ENCODE measurements at places on chromosomes 2 and 18.

GRCh38 chr18:10936176-10937053 is 213.0 kb downstream of the PIEZO2 start:
- no peak for DNase-seq

- DNase-seq: no peak
These were observed 5.8 kb upstream of the KCMF1 start for GRCh38 chr2:84965192-84965516.

DNA sequence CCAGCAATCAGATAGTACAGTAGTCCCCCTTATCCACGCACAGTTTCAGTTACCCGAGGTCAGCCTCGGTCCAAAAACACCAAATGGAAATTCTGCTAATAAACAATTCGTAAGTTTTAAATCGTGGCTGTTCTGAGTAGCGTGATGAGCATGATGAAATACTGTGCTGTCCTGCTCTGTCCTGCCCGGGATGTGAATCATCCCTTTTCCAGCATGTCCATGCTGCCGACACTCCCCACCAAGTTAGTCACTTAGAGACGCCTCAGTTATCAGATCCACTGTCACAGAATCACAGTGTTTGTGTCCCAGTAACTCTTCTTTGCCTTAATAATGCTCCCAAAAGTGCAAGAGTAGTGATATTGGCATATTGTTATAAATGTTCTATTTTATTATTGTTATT is 62.1 kb downstream of the MEX3C start:
- DNase-seq: no peak

- DNase-seq: no peak
These were observed 32.5 kb downstream of the CPO start for GRCh38 chr2:206971805-206972204.

GRCh38 chr2:213167271-213167930 is 16.0 kb upstream of the IKZF2 start:
- DNase-seq: no peak

- DNase-seq: no peak
These were observed 97.1 kb upstream of the RMDN2 start for GRCh38 chr2:37827911-37828511.

DNA sequence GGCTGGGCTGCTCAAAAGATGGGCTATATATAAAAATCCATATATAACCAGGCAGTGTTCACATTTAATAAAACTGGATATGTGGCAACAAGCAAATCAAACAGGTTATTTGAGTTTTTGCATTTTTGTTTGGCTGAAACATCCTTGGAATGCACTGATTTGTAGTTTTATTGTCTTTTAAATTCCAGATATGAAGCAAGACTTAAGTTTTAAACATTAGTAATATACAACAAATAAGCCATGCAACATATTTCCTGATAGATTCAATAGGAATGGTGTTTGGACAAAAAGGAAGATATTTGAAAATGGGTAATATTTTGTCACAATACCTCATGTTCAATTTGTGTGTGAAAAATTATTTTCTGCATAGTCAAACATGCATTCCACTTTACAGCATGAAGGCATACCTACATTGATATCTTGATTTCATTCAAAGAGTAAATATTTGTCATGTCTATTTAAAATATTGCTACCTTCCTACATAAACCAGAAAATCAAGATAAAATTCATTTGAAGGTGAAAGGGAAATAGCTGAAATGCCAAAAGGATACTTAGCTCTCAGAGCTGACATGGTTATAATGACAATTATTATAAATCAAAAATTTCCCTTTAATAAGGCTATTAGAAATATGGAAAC is 132.3 kb upstream of the NETO1 start:
- no peak for DNase-seq

DNA sequence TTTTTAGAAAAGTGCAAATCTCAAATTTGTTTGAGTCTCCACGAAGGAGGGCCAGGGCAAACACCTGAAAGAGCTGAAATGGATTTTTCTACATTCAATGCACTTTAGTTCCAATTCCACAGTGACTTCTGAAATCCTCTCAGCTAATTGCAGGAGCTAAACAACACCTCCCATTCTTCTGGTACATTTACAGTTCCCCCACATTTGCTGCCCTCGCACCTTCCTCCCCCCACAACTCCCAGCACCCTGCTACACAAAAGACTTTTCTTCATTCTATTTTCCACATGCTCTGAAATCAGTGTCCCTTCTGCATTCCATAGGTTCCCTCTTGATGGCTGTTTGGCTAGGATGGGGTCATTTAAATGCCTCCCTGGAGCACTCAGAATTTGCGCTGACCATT is 5.9 kb upstream of the NPAS2 start:
- no peak for DNase-seq

- DNase-seq: no peak
These were observed 73.5 kb downstream of the ROCK2 start for GRCh38 chr2:11270891-11271290.

- peak; percentile 88 for DNase-seq
These were observed 17.2 kb upstream of the RPL31 start for GRCh38 chr2:100984892-100985307.

- no peak for DNase-seq
These were observed 19.0 kb downstream of the OSBPL1A start for GRCh38 chr18:24378598-24378997.

DNA sequence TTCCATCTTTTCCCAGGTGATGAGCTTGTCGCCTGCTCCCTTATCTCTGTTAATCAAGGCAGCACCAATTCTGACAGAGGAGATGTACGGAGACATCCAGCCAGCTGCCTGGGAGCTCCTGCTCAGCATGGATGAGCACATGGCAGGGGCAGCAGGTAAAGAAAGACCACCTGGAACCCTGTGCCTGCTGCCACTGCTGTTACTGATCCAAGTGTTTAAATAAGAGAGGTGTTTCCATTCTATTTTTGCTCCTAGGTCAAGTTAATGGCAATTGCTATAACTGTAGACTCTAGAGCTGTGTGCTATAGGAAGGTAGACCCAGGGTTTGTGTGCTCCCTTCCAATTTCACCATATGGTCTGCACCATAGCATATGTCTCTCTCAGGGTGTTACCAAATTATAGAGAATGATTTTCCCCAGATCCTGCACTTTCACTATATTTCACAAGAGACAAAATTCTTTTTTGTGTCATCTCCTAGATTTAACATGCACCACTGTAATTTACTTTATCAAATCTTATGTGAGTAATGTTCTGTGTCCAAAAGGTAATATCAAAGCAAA is 88.6 kb upstream of the RPE start:
- DNase-seq: no peak

DNA sequence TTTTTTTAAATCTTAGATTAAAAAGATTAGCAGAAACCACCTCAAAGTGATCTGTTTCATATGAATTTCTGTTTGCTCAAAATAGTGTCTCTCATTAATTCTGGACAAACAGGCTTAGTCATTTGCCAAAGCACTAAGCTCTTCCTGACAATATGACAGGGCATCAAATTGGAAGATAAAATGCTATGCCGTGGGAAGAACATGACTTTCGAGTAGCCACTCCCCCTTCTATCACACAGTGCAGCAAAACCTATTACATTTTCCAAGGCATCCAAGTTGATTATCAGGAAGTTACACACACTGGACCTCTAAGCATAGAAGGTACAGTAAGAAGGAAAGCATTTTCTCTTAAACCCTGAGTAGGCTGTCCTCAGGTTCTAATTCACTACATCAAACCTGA is 89.5 kb downstream of the STK39 start:
- no peak for DNase-seq

DNA sequence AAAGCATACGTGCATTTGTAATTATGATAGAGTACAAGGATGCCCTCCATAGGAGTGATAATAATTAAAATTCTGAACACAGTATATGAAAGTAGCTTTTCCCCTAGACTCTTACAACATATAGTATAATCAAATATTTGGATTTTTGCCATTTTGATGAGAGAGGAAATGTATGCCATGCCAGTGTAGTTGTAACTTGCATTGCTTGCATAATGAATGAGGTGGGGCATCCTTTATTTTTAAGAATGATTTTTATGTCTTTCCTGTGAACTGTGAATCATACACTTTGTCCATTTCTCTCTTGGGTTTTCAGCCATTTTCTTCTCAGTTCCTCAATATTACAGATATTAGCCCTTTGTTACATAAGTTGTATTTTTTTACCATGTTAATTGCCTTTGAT is 197.5 kb downstream of the SCG2 start:
- no peak for DNase-seq

DNA sequence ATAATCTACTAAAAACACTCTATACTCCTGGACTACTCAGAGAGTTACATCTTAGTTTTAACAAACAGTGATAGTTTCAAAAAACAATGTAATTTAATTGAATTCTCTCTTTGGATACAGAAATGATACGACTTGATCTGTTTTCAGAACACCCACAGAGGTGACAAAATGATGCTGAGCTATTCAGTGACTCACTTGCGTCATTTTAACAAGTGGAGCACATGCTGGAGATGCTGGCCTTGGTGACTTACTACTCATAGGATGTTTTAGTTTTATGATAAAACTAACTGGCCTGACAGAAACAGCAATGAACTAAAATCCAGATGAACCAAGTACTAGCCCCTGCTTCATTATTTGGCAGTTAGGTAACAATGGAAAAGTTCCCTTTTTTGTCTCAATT is 101.3 kb upstream of the ITGB6 start:
- no peak for DNase-seq

- DNase-seq: no peak
These were observed 1815.6 kb upstream of the LRRTM1 start for GRCh38 chr2:82120115-82120514.

- no peak for DNase-seq
These were observed 1.1 kb upstream of the LIPG start for GRCh38 chr18:49560624-49561288.

GRCh38 chr18:59571902-59572301 is 125.3 kb downstream of the CCBE1 start:
- no peak for DNase-seq

DNA sequence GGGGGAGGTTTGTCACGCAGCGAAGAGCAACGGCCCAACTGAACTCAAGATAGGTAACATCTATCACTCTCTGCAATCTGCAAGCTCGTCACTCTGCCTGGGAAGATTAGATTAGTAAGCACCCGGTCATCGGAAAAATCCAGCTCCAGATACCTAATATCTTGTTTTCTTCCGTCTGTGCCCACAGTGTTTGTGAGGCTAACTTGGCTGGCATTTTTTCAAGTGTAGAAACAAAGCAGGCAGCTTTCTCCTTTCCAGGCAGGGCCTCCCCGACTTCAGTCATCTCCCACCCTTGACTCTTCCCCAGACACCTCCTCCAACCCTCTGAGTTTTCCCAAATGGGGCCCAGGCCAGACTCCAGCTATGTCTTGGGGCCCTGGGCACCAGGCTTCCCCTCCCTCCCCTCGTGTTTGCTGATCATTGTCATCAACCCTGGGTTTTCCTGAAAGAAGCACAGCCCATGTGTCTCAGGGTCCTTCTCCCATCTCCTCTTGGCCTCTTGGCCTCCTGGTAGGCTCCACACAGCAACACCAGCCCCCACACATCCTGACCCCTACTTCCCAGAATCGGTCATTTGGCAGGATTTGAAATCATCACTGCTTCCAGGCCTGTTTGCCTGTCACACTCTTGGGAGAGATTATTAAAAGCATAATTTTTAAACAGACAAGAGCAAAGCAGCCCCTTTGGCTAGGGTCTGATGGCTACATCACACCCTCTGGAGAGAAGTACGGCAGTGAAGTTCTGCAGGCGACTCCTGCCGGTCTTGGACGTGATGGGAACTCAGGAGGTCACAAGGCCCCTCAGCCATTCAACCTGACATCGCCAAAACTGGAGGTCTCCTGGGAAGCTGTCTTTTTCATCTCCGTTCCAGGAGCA is 144.9 kb upstream of the ID2 start:
- DNase-seq: no peak

- DNase-seq: no peak
These were observed 29.0 kb downstream of the IMPA2 start for GRCh38 chr18:12010187-12010802.

- no peak for DNase-seq
These were observed 228.6 kb downstream of the RAD51AP2 start for GRCh38 chr2:17289669-17290068.

DNA sequence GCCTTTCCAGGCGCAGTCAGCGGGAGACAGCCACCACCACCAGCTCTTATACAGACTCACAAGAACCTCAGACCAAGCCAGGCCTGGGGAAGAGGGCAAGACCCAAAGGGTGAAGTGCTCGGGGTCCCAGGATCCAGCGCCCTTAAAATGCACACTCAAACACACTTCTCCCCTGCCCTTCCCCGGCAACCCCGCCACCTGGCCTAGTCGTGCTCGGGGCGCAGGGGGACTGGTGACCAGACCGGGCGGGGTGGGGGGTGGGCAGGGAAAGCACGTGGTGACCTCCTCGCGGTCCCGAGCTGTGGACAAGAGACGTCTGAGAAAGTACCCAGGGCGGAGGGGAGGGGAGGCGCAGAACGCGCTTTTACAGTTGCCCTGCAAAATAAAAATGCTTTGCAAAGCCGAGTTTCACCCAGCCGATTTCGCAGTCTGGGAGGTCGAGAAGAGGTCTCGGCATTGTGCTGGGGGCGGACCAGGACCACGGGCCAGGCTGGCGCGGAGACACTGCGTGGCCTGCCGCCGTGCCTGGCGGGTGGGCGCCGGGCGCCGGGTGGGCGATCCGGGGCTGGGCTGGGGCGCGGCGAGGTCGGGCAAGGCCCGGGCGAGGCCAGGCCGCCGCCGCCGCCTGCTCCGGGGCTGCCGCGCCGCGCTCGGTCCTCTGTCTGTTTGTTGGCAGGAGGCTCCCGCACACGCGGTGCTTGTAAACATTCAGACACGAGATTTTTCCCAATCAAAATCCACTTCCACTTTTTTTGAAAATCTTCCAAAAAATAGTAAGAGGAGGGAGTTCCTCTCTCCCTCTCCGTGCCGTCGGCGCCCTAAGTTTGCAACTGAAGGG is 2.0 kb downstream of the BCL11A start:
- DNase-seq: peak; percentile 43

GRCh38 chr2:188663301-188663700 is 310.9 kb upstream of the COL3A1 start:
- no peak for DNase-seq

- DNase-seq: no peak
These were observed 201.6 kb downstream of the ERBB4 start for GRCh38 chr2:212337036-212337435.

DNA sequence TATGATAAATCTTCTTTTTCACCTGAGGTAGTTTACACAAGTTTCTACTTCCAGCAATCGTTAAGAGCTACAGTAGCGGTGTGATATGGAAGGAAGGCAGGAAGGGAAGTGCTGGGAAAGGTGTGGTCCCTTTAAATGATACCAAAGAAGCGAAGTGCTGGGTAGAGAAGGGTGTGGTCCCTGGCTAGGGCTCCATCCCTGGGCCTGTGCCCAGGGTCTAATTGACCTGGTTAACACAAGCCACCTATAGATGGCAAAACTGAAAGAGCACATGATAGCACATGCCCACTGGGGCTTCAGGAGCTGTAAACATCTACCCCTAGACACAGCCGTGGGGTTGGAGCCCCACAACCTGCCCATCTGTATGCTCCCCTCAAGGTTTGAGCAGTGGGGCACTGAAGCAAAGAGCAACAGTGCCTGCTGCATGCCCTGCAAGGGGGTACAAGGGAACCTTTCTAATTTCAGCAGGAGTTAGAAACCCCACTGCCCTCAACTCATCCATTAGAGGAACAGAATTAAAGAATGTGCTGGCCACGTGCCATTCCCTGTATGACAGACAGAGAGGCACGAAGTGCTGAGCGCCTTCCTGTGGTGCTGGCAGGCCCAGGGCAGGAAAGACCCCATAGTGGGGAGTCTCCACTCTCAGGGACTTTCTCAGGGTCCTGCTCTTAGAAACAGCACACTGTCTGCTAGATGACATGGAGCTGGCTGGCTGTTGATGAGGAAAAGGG is 153.1 kb upstream of the LMAN1 start:
- no peak for DNase-seq

GRCh38 chr2:14700753-14701152 is 68.2 kb downstream of the LRATD1 start:
- no peak for DNase-seq

Measured in Ammon's horn (tissue), 1 donor.